ENCODE measurements at places on chromosomes 2 and 18.

GRCh38 chr2:27314709-27315108 is 6.5 kb upstream of the UCN start:
- DNase-seq: no peak

DNA sequence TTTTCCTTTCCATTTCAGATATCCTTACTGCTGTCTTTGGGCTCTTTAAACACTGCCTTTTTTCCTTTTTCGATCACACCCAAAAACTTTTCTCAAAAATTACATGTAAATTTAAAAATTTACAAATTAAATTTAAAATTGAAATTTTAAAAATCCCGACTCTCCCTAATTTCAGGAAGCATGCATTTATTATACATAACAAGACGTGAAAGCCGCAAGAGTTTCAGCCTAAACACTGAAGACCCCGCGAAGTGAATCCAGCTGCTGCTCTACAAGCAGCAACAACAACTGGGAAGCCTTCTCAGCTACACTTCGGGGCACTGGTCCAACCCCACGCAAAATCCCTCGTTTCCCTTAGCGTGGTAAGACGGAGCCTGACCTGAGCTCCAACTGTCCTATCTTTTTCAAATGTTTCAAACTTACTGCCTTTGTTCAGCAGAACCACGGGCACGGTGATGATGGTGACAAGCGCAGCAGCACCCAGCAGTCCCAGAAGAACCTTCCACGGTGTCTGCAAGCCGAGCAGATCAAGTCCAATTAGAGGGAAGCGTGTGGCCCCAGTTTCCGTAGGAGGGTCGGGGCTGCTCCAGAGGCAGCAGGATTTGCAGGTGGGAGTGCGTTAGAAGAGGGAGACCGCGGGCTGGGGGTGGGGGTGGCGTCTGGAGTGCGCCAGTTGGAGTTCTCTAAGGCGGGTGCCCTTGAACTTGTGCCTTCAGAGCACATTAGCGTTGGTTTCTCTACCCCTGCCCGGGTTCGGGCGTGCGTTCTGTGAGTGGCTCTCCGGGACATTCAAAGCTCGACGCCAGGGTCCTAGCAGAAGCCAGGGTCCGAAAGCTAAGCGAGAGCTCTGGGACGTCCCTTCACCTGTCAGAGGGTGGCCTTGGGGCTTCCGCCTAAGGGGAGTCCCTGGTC is 783 bp downstream of the DPP4 start:
- no peak for DNase-seq

DNA sequence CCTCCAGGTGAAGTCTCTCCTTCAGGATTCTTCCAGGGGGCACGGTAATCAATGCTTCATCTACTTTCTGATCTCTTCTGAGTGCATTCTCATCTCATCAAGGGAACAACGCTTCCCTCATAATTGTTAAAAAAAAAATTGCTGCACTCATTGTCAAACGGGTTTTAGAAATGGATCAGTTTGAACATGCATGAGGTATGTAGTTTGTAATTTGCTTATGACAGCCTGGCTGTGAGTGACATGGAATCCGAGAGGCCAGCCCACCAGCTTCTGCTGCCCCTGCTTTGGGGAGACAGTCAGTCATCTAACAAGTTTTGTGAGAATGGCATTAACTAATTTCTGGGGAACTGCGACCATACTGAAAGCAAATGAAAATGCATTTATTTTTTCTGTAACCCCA is 791.9 kb upstream of the SOX11 start:
- DNase-seq: no peak

- DNase-seq: no peak
Observed at GRCh38 chr2:121858369-121858768, 102.9 kb downstream of the TSN start.

GRCh38 chr2:233919938-233920337 is 2.8 kb downstream of the TRPM8 start:
- DNase-seq: no peak

- no peak for DNase-seq
Observed at GRCh38 chr2:230814616-230815015, 50.1 kb upstream of the ITM2C start.

DNA sequence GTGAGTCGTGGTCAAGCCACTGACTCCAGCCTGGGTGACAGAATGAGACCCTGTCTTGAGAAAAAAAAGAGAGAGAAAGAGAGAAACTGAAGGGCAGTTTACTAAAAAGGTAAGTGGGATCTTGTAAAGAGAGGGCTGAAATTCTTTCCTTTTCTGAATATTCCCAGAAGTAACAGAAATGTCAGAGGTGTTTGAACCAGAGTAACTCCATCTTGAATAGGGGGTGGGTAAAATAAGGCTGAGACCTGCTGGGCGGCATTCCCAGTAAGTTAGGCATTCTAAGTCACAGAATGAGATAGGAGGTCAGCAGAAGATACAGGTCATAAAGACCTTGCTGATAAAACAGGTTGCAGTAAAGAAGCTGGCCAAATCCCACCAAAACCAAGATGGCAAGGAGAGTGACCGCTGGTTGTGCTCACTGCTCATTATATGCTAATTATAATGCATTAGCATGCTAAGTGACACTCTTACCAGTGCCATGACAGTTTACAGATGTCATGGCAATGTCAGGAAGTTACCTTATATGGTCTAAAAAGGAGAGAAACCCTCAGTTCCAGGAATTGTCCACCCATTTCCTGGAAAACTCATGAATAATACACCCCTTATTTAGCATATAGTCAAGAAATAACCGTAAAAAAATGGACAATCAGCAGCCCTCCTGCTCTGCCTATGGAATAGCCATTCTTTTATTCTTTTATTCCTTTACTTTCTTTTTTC is 1334.3 kb upstream of the ZEB2 start:
- DNase-seq: no peak

- DNase-seq: no peak
Observed at GRCh38 chr18:35311496-35311895, 21.5 kb upstream of the ZSCAN30 start.

- no peak for DNase-seq
Observed at GRCh38 chr2:22673529-22673928, 711.5 kb upstream of the KLHL29 start.
